ENCODE measurements at places on chromosomes 3 and 15.

GRCh38 chr15:29128671-29129070 lies 141.0 kb downstream of the NSMCE3 start:
- no peak for DNase-seq

- DNase-seq: no peak
Observed at GRCh38 chr3:192372616-192373015, 354.7 kb downstream of the FGF12 start.

DNA sequence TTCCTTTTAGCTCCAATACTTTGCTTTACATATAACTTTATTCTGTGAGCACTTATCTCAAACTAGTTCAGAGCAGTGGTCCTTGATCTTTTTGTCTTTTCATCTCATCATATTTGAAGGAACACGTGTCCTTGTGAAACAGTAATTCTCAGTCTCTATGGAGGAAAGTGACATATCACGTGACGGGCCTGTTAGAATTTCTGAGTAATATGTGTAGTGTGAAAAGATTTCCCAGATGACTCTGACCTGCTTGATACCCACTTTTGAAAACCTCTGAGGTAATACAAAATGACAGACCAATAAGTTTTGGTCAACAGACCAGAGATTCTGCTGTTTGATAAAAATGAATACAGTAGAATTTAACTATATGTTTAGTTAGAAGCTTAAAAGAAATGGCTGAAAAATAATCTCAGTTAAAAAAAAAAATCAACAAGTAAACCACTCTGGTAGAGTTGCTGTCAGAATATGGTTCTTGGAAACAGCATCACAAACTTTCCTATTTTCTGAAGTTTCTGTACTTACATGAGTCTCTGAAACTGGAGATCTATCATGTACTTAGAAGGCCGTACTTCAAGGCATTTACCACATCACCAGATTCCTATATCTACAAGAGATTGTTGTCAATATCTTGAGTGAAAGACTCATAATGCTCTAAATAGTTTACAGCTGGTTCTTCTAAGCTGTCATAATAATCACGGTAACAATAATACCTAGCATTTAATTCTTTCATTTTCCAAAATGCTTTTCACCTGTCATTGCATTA lies 590.2 kb upstream of the TBL1XR1 start:
- no peak for DNase-seq

DNA sequence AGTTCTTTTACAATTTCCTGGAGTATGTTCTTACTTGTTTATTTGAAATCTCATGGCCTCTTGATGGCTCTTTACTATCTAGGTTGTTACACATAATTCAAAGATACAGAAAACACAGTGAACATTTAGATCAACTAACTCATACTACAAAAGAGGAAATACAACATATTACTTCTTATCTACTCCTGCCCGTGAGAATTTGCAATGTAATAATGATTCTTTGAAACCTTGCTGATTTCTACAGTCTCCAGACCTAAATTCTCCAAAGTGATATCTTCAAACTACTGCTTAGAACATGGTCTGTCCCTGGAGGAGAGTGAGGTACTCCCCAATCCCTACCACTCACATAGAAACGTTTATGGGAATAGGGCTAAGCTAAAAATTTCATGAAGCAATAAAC lies 29.9 kb upstream of the GOLGA8B start:
- no peak for DNase-seq

DNA sequence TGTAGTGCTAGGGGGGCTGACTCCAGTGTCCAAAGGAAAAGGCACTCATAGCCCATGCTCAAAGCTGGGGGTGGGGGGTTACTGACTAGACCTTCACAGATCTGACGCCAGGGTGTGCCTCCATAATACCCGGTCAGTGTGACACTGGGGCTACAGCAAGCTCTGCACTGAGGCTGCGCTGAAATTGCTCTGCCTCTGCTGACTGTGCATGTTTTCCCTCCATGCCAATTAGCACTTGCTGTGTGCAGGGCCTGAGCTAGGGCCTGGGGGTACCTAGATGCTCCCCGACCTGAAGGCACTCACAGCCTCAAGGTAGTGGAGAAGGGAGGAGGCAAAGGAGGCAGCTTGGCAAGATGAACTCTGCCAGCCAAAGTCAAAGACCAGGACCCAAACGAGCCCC lies 5.2 kb downstream of the CAMKV start:
- DNase-seq: no peak

DNA sequence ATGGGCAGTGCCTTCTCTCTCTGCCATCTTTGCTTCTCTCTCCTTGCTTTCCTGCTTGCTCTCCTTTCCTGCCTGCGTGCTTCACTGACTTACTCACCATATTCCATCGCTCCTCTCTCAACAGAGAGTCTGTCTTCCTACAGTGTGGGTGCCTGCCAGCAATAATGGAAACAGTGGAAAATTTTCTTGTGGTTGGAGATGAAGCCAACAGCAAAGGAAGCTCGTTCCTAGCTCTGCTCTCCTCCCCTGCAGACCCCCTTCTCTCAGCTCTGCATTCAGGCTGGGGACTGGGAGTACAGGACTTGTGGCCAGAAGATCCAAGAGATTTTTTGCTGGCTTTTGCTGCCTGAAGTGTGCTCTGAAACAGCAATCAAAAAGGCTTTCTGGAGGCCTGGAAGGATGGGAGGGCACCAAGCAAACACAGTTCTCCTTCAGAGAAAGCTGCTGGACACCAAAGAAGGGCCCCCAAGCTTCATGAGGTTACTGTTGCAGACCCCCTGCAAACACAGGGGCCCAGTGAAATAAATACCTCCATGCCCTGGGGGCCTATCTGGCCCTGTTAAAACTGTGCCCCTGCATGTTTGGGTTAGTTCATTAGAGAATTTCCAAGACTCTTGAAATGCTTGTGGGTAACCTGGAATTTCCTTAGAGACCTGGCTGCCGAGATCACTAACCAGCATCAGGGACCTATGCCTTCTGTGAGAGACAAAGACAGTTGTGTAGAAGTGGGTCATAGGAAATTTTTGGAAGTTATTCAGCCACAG lies 149.9 kb upstream of the RASGRP1 start:
- no peak for DNase-seq

DNA sequence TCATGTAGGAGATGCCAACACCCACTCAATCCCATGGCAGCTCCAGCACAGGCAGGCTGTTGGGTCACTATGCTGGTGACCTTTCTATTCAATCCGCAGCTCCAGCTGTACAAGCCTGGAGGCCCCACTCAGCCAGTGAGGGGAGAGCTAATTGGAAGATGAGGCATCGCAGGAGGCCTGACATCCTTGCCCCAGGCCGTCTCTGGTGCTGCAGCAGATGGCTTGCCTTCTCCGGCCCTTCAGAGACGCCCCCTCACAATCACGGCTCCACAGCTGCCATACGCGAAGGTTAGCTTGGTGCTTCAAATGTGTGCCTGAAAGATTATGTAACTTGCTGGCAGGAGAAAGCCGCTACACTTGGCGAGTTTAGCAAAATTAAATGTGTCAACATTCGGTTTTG lies 104.2 kb upstream of the CLSTN2 start:
- no peak for DNase-seq

GRCh38 chr15:72037321-72037720 lies 80.6 kb downstream of the MYO9A start:
- no peak for DNase-seq

DNA sequence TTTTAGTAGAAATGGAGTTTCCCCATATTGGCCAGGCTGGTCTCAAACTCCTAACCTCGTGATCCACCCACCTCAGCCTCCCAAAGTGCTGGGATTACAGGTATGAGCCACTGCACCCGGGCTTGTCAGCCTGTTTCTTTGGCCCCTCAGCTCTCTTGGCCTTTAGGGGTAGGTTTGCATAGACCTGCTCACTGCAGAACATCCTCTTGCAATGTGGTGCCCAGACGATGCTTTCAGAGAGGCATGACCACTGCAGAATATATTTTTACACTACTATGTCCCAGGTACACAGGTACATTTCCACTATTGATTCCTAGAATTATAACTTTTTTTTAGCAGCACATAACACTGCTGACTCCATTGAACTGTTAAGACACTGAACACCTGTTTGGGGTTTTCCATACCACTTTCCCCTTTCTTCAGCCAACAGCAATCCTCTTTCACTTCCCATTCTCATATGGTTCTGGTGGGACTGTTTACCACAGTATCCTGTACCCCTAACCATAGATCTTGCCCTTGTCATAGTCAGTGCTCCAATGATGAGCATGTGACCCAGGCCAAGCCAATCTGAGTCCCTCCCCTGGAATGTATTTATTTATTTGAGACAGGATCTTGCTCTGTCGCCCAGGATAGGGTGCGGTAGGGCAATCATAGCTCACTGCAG lies 21.1 kb downstream of the CCDC32 start:
- no peak for DNase-seq

DNA sequence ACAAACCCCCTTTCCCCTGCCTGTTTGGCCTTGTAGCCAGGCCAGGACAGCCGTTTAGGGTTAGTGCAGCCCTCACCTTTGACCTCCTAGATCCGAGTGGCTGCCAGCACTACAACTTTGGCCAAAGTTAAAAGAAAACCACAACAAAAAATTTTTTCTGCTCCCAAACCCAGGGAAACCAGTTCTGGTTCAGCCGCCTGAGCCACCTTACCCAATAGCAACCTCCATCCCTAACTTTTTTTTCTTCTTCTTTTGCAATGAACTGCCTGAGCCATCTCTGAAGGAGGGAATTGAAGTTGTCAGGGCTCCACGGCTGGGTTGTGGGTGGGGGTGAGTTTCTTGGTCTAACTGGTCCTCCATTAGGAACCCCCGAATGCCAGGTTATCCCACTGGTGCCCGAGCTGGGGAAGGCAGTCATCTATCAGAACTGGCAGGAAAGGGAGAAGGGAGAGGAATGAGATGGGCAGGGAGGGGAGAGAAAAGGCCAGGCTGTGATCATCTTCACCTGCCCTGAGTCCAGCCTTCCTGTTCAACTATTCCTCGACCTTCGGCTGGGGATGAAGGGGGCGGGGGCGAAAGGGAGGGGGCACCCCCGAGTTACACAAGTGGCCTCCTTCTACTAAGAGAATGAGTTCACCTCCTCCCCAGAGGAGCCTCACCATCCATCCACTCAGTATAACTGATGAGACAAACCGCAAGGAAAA lies 6.2 kb upstream of the NR2F2 start:
- no peak for DNase-seq

GRCh38 chr3:40504636-40505430 lies 1.0 kb upstream of the ZNF620 start:
- no peak for DNase-seq

DNA sequence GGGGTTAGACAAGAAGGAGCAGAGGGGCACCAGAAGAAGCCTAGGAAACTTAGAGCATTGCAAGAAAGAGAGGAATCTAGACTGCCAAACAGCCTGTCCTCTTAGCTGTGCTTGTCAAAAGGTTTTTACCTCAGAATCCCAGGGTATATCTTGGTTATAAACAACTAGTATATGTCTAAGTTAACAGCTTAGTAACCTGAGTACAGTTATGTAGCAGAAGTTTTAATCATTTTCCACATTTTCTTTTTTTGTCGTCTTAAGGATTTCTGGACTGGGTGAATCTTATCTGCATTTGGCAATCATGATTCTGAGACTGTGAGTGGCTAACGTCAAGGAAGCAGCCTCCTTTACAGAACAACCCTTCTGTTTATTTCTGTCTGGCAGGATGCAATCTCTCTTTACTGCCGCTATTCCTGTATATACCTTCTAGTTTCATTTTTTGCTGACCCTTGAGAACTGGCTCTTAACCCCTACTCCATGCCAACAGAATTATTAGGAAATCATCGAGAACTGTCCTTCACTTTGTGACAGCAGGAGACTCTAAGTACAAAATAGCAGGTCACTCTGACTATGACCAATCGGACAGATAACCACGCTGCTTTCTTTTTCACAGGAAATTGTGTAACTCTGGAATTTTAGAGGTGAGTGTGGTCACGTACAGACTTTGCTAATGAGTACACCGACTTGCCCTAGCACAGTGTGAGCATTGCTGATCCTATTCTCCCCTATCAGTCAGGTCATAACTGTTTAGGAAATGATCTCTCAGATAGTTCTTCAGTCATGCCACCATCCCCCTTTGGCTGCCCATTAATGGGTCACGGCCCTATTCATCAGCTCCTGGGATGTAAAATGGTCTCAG lies 3.3 kb upstream of the CP start:
- DNase-seq: peak; percentile 2
